Activated gamma-delta T cell treated with anti-CD3 and anti-CD28 coated beads, Interleukin-2, amount 50 U/mL, for 16 hours (primary cell): ENCODE measurements at places on chromosomes 2 and 18.

- no peak for DNase-seq
Measured at GRCh38 chr2:161912154-161912553, 161.9 kb downstream of the DPP4 start.

- DNase-seq, result no peak
Measured at GRCh38 chr2:217101972-217102371, 242.1 kb upstream of the TNP1 start.

- no peak for DNase-seq
Measured at GRCh38 chr2:19987936-19988335, 2.0 kb downstream of the WDR35 start.

DNA sequence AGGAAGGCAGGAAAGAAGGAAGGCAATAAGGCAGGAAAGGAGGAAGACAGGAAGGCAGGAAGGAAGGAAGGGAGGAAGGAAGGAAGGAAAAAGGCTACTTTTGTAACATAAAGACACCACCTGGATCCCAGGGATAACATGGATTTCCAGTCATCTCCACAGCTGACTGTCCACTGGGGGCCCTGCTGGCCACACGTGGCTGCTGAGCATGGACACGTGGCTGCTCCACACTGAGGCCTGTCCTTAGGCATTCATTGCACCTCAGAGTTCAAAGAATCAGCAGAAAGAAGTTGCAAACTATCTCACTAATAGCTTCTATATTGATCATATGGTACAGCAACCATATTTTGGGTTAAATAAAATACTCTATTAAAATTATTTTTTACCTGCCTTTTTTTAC lies 130.2 kb upstream of the SALL3 start:
- DNase-seq, result no peak

- peak; percentile 30 for DNase-seq
Measured at GRCh38 chr2:204072443-204073324, 136.1 kb downstream of the ICOS start.

DNA sequence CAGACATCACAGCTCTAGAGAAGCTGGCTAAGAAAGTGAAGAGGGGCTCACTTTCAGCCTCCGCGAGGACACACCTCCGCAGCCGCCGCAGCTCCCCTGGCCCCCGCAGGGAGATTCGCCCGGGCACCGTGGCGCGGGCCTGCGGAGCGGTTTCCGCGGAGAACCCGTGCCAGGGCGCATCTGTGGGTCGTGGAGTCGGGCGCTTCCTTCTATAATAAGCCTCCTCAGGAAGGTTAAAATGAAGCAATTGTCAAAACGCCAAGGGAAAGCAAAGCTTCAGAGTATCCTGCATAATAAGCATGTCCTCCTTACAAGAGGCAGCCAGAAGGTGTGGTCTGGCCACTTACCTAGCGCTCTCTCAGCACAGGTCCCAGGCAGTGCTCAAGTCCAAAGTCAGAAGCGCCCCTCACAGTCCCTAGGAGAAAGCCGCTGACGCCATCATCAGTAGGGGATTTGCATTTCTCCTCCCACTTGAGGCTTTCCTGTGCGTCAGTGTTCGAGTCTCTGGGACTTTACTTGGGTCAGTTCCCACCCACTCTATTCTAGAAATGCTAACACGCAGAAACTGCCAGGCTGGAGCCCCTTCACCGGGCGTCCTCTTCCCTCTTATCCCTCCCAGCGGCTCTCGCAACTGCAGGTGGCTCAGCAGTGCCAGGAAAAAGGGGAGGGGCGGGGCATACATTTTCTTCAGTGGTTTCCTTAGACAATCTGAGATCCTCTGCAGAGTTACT lies at the start of gene STAT4:
Gene STAT4, minus strand, starts transcription at position 395 of the 731 bp plus-strand sequence. CDS start 2,791 bp downstream, outside the sequence.
- peak; percentile 74 for DNase-seq

DNA sequence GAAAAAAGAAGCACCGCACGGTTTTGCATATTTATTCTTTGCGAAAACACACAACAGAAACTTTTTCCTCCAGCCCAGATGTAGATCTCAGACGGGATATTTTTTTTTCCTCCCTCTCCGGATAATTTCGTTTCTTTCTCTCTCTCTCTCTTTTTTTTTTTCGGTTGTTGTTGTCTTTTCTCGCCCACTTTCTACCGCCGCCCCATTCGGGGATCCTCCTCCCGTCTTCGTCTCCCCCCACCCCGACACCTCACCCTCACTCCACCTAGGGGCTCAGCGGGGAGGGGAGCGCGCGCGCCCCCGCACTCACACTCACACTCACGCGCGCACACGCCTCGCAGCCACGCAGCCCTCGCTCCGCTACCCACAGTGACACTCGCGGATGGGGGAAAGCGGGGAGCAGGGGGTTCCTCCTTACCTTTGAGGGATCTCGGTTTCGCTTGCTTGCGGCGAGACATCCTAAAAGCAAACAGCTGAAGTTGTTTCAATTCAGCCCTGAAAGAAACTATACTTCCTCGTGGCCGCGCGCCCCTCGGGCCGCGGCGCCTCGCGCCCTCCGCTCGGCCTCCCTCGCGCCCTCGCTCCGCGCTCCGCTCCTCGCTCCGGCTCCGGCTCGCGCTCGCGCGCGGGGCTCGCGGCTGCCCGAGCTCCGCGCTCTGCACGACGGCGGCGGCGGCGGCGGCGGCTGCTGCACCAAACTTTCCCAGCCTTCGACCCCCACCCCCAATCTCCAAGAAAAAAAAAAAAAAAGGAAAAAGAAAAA lies 1.3 kb downstream of the ZNF521 start:
- no peak for DNase-seq

GRCh38 chr2:226223704-226224103 lies 575.9 kb downstream of the IRS1 start:
- no peak for DNase-seq

DNA sequence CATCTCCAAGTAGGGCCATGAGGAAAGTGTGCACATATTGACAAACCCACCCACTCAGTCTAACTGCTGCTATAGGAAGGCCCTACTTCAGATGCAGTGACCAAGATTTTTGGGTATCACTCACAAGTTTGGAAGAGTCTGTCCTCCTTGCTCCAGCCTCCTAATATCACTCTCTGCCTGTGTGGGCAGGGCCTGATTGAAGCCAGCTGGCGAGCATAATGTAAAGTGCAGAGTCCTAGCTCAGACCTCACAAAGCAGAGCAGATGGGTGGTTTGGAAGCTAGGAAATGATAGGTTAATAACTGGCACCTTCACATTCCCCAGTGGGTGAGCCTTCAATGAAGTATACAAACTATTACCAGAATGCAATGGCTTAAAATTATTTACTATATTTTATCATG lies 11.2 kb upstream of the SULT1C3 start:
- no peak for DNase-seq

GRCh38 chr2:241282555-241282954 lies 32.9 kb downstream of the HDLBP start:
- no peak for DNase-seq

DNA sequence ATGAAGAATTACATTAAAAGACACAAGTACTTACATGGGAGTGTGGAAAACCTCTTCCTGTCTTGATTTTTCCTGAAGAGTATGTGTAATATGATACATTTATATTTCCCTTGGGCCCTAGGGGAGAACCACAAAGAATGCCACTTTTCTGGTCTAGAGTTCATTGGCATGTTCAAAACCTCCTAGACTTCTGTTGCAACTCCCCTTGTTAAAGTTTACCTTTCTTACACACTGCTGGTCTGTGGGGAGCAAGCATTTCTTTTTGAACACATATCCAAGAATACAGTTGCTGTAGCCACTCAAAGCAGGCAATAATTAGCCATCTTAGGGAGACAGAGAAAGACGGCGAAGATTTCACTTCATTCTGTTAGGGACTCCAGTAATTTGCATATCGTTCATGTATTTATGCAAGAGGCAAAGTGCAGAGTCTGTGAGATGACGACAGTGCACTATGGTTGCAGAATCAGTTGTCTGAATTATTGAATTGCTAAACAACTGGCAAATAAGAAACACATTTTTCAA lies 103.5 kb downstream of the NOL4 start:
- DNase-seq, result no peak

DNA sequence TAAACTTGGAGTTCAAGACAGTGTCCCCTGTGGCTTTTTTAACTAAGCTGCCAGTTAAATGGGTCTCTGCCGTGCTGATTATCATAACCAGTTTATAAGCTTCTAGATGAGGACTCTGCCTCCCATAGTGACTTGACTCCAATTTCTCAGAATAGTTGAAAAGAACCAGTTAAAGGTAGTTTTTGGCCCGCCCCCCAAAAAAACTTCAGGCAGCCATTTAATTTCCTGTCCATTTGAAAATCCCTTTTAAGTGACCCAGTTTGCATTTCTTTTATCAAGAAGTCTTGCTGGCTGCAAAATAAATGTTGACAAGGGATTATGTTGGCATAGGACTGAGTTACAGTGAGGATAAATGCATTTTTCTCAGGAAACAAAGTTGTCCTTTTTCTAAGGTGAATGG lies 2.3 kb downstream of the SLC20A1 start:
- no peak for DNase-seq

GRCh38 chr2:23767876-23768621 lies 158.9 kb downstream of the ATAD2B start:
- no peak for DNase-seq

- no peak for DNase-seq
Measured at GRCh38 chr2:48050711-48051110, 144.4 kb upstream of the FBXO11 start.

- DNase-seq, result no peak
Measured at GRCh38 chr2:73187549-73187948, 14.8 kb upstream of the NOTO start.

GRCh38 chr2:224561234-224562005 lies 23.7 kb downstream of the CUL3 start:
- no peak for DNase-seq

GRCh38 chr18:44788334-44788733 lies 107.6 kb downstream of the SETBP1 start:
- DNase-seq, result no peak

GRCh38 chr2:220396287-220396686 lies 768.9 kb downstream of the SLC4A3 start:
- no peak for DNase-seq

GRCh38 chr18:47899107-47899840 lies 31.2 kb downstream of the SMAD2 start:
- DNase-seq, result no peak

GRCh38 chr2:196131384-196131937 lies 39.9 kb downstream of the STK17B start:
- peak; percentile 25 for DNase-seq

GRCh38 chr2:179770029-179770428 lies 91.4 kb downstream of the ZNF385B start:
- DNase-seq, result no peak

- no peak for DNase-seq
Measured at GRCh38 chr2:207202645-207203044, 36.9 kb upstream of the KLF7 start.

GRCh38 chr2:217538719-217539118 lies 464.1 kb downstream of the TNS1 start:
- DNase-seq, result no peak

DNA sequence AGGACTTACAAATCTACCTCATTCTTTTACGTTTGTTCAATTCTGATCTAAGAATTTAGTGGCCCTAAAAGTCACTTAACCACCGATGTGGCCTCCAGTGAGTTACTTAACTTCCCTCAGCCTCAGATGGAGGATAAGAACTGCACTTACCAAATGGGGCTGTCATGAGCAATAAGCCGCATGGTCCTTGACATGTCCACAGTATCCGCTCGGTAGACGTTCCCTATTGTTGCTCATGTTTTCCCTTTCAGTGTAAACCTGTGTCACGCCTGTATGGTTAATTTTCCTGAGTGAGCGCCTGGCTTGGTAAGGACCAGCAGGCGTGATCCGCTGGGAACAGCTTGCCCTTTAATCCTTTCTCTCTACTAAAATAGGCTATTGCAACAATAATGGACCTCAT lies 20.3 kb downstream of the SEC11C start:
- no peak for DNase-seq

DNA sequence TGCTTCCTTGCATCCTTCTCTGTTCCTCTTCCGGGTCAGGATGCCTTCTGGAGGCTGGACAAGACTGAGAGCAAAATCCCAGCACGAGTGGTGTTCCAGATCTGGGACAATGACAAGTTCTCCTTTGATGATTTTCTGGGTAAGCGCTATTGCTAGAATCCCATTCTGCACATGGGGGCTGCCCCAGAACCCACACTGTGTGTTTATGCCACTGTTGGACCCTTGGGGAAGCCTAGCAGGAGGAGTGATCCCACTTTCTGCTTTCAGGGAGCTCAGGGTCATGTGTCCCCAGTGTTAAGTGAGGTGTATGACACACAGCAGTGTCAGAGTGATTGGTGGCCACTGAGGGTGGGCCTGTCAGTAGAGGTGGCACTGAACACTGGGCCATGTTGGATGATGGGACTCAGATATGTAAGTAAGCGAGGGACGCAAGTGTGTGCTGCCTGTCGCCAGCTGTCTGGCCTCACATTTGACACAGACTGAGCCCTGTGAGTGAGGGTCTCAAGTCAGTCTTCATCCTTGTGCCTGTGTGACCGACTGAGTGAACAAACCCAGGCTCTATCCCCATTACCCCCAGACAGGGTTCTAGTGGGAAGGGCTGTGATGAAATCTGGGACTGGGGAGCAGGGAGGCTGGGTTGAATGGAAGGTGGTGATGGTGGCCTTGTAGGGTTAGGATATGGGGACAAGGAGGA lies 220.9 kb downstream of the DYSF start:
- no peak for DNase-seq

GRCh38 chr2:130912471-130912870 lies 75.8 kb downstream of the ARHGEF4 start:
- no peak for DNase-seq

- no peak for DNase-seq
Measured at GRCh38 chr2:60540074-60540473, 13.4 kb downstream of the BCL11A start.

- DNase-seq, result no peak
Measured at GRCh38 chr18:73617981-73618380, 529.7 kb downstream of the FBXO15 start.

DNA sequence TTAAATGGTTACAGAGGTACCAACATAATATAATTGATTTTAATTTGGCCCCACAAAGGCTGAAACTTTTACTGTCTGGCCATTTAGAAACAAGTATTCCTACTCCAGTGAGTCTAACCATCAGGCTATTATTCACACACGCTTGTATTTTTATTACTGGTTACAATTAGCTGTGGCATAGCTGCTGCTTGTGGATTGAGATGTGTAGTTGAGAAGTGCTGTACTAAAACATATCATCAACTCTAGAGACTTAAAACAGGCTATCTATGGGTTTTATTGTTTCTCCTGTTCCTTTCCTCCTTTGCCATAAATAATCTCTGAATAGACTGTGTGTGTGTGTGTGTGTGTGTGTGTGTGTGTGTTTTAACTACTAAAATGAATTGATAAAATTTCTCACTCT lies 530.2 kb downstream of the CCDC85A start:
- no peak for DNase-seq

- DNase-seq, result no peak
Measured at GRCh38 chr2:204437408-204437807, 107.9 kb upstream of the PARD3B start.

DNA sequence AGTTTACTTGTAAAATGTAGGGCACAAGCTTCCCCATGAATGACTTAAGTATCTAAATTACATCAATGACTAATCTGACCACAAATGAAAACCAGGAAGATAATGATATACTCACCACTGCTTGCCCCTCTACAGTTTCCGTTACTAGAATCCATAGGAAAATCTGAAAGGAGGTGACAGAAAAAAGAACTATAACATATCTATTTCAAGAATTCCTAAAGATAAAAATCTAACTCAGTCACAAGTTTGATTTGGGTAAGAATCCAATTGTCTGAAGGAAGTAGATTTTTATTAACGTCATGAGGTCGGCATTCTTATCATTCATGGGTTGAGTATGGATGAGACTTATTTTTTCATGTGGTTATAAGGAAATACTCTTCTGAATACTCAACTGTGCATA lies 7.8 kb downstream of the FRZB start:
- no peak for DNase-seq
